ENCODE measurements at places on chromosomes 6 and 20.

DNA sequence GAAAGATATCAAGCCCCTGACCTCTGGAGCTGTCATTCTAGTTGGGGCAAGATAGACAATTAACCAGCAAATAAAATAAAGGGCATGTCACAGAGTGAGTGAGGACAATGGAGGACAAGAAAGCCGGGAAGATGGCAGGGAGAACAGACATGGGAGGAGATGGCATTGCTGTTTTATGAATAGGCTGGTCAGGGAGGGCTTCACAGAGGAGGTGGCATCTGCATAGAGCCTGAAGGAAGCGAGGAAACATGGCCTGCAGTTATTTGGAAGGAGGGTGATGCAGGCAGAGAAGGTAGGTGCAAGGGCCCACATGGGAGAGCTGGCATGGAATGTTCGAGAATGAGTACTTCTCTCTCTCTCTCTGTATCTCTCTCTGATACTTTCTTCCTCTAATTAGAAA is 63.7 kb downstream of the EFCAB8 start:
- no peak for DNase-seq

GRCh38 chr20:61451009-61451408 is 198.9 kb downstream of the CDH4 start:
- DNase-seq, result no peak

DNA sequence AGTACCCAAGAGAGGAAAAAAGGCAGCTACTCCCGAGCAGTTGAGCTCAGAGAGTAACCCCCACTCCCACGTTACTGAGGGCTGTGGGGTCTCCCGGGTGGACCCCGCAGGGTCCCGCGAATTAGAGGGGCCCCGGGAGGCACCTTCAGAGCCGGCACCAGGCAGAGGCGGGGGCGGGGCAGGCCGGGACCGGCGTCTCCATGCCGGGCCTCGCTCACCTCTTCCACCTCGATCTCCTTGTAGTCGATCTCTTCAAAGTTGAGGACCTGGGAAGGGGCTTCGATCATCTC is 381 bp downstream of the MAP3K7 start:
- peak; percentile 26 for DNase-seq

DNA sequence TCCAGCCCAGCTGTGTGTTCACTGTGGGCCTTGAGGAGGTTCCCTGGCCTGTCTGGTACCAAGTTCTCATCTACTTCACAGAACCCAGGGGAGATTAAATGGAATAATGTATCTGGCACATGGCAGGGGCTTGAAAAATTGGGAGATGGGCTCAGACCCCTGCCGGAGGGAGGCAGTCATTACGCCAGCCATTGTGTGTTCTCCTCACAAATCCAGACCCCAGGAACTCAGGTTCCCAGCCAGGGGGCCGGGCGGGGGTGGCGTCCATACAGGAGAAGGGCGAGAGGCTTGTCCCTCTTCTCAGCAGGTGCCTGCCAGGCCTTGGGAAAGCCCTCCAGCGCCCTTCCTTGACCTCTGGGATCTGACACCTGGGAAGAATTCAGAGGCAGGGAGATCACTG is 8.1 kb downstream of the NOL4L start:
- no peak for DNase-seq

DNA sequence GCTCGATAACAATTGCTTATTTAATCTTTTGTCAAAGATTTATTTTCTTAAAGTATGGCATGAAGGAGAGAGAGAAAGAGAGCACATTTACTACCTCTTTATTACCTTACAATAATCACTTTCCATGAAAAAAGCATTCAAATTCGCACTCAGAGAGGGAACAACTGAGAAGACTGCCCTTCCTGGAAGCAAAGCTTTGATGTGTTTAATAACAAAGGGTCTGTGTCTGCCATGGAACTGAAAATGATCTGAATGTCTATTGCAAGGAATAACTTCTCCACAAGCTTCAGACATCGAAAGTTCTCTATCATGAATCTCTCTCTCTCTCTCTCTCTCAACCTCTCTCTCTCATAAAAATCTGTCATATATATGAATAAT is 308.9 kb downstream of the HDGFL1 start:
- DNase-seq, result no peak

GRCh38 chr6:10532392-10532791 is 11.2 kb downstream of the GCNT2 start:
- DNase-seq, result no peak

GRCh38 chr6:28005152-28005890 is 48.3 kb downstream of the OR2B6 start:
- DNase-seq, result no peak

GRCh38 chr6:87375315-87375714 is 30.7 kb downstream of the C6orf163 start:
- no peak for DNase-seq

GRCh38 chr6:68013780-68014515 is 621.1 kb upstream of the ADGRB3 start:
- no peak for DNase-seq

GRCh38 chr20:37254114-37254878 is 7.3 kb downstream of the GHRH start:
- no peak for DNase-seq

- peak; percentile 39 for DNase-seq
Measured at GRCh38 chr20:2729251-2729713, 36.7 kb downstream of the EBF4 start.

DNA sequence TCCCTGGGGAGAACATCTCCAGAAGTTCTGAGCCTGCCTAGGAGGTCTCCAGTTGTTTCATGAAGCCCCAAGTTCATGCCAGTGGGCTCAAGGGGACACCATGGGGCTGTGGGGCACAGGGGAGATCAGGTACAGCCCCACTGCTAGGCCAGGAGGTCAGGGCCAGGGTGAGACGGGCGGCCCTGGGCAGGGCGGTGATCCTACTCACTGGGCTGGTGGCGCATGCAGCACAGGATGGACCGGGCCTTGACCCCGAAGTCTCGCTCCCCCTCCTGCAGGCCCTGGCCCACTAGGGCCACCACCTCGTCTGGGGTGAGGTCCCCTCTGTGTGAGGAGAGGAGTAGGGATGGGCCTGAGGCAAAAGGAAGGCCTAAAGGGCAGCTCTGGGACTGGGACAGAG is 26.1 kb downstream of the ADA start:
- no peak for DNase-seq

- no peak for DNase-seq
Measured at GRCh38 chr6:84691978-84692623, 72.3 kb downstream of the TBX18 start.

DNA sequence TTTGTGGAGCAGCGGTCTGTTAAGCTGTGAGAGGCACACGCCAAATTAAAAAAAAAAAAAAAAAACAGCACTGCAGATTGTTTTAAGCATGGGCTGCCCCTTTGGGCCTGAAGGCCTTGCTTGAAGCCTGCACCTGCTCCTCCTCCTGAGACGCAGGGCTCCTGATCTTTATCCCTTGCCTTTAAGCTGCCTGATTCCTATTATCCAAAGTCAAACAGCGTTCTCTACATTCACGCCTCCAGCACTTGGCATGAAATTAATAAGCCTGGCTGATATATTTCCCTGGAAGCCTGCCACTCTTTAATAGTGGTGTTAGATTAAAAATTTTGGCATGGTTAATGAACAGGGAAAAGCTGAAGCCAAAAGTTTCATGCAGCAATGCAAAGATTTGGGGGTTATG is 163.9 kb downstream of the FAXC start:
- DNase-seq, result no peak

DNA sequence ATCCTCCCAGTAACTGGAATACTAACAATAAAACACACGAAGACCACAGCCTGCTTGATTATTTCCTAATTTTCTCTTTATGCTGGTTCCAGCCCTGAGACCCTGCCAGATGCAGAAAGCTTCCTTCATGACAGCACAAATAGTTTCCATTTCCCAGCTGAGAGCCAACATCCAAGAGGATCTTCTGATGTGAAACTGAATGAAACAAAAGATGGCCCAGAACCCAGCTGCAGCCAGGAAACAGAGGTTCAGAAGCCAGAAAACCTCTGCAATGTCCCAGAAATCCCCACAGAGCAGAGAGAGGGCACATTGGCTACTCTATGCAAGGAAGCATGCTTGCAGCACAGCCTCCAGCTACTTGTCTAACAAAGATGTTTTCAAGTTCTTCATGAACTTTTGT is 61.8 kb upstream of the PLEKHG1 start:
- DNase-seq, result no peak
